ENCODE measurements at places on chromosomes 1 and 21. TPM values are rescaled to one million over a fixed set of nuclear protein-coding genes. Genes with fewer than 3 reads are reported as not detected.
A peak's percentile ranks its signal among the peaks of the same experiment; 100 is the strongest.

GRCh38 chr1:167722870-167723251 lies 1.1 kb downstream of the MPZL1 start:
- peaks cover 6% of the 10 kb centered on the region for H3K36me3 ChIP-seq
- peak overlapping the region; percentile 84 for H3K4me3 ChIP-seq
- H3K4me1 ChIP-seq, result peaks cover 53% of the 10 kb centered on the region
- H3K27me3 ChIP-seq, result no peaks in the 10 kb centered on the region

DNA sequence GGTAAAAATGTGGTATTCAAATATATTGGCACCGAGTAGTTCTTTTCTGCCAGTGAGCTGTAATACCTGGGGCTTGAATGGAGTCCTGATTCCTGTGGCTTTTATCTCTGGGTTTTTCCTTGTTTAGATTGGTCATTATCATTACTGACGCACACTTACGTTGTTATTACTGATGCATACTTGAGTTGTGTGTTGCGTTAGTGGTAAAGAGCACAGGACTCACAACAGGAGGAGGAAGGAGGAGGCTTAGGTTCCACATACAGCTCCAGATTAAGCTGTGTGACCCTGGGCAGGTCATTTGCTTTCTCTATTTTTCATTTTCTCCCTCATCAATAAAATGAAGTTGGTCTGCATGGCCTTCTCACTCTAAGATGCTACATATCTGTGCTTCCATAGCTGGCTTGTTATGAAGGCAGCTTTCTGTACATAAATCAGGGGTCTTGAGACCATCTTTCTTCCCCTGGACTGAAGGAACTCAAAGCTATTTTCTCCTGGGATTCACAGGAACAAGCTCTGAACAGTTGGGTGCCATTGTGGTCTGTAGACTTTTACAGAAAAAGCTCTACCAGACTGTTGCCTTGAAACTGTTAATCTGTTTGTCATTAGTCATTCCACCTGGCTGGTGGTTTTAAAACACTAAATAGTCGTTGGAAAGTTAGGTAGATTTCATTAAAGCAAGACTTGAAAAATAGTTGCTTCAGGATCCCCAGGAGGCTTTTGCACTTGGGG lies 5.6 kb downstream of the ARID1A start:
- DNase-seq, result no peak
- no peak overlapping the region for H3K27ac ChIP-seq
- H3K4me1 ChIP-seq, result peaks cover 17% of the 10 kb centered on the region

DNA sequence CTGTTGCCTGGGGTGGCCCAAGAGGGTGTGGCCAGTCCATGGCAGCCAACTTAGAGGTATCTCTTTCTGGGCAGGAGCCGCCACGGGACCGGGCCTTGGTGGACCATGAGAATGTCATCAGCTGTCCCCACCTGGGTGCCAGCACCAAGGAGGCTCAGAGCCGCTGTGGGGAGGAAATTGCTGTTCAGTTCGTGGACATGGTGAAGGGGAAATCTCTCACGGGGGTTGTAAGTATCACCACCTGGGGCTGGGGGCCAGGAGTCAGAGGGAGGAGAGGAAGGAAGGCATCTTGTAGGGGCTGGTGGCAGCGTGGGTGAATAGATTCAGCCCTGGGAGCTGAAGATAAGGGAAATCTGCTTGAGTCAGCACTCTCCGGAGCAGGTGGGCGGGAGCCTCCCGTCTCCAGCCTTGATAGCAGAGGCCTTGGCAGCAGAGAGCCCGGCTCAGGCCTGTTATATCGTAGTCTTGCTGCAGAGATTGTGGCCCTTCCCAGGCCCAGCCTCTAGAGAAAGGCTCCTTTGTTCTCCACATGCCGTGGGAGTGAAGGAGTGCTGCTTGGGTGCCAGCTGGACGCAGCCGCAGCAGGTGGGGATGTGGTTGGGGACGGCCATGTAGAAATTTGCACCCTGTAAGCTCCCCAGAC lies 25.4 kb downstream of the PHGDH start:
- H3K4me1 ChIP-seq, result peaks cover under 1% of the 10 kb centered on the region
- no peaks in the 10 kb centered on the region for H3K27me3 ChIP-seq
- H3K27ac ChIP-seq, result no peak overlapping the region
- peaks cover 35% of the 10 kb centered on the region for H3K36me3 ChIP-seq
- no peak overlapping the region for H3K4me3 ChIP-seq
- no peak for DNase-seq

The TCP10L gene
- total RNA-seq, result not detected

DNA sequence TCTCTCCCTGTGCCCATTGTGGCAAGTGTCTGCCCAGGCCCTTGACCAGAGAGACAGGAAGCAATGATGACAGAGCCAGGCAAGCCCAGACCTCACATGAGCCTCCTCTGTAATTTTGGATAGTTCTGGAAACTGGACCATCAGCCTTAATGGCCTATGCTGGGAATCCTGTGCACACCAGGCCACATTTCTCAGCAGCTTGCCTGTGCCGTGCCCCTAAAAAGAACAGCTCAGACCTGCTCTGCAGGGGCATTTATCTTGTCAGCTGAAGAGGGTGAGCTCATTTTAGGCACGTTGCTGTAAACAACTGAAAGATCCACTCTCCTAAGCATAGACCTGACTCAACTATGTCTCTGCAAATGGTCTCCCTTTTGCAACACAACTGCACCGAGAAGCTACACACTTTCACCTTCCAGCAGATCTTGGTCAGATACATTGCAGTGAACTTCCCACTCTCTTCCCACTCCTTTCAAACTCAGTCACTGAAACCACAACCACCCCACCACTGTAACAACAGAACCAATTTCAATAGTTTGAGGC lies 53.5 kb upstream of the BACH1 start:
- H3K4me1 ChIP-seq, result no peaks in the 10 kb centered on the region
- H3K36me3 ChIP-seq, result no peaks in the 10 kb centered on the region
- H3K4me3 ChIP-seq, result no peak overlapping the region
- no peak for DNase-seq

GRCh38 chr1:247469141-247469535 lies 11.2 kb upstream of the OR2B11 start:
- H3K4me3 ChIP-seq, result no peak overlapping the region
- H3K4me1 ChIP-seq, result no peaks in the 10 kb centered on the region
- H3K27ac ChIP-seq, result no peak overlapping the region
- H3K27me3 ChIP-seq, result no peaks in the 10 kb centered on the region
- DNase-seq, result no peak
- H3K36me3 ChIP-seq, result no peaks in the 10 kb centered on the region

The RSBN1 gene
- total RNA-seq, result 15.7 TPM

DNA sequence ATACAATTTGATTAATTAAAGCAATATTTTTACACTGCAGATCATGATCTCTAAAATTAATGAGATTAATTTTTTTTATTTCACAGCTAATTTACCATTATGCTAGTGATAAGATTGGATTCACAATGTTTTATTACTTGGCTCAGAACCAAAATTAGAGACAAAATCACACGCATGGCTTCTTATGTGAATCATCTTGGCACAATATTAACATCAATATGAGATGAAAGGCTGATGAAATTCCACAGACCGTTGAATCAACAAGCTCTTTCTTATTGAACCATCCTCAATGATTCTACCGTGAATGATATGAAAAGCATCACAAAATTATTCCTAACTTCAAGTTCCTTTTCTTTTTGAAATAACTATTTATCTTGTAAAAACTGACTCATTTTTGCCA lies 544.9 kb downstream of the KCNT2 start:
- DNase-seq, result peak; percentile 78
- no peak overlapping the region for H3K4me3 ChIP-seq
- peaks cover 7% of the 10 kb centered on the region for H3K4me1 ChIP-seq
- H3K27ac ChIP-seq, result no peak overlapping the region
- no peaks in the 10 kb centered on the region for H3K27me3 ChIP-seq

The SUSD4 gene
- 0.42 TPM for total RNA-seq

GRCh38 chr21:34004974-34005373 lies 68.4 kb upstream of the MRPS6 start:
- no peaks in the 10 kb centered on the region for H3K27me3 ChIP-seq
- H3K4me1 ChIP-seq, result no peaks in the 10 kb centered on the region
- no peak for DNase-seq
- no peaks in the 10 kb centered on the region for H3K36me3 ChIP-seq

DNA sequence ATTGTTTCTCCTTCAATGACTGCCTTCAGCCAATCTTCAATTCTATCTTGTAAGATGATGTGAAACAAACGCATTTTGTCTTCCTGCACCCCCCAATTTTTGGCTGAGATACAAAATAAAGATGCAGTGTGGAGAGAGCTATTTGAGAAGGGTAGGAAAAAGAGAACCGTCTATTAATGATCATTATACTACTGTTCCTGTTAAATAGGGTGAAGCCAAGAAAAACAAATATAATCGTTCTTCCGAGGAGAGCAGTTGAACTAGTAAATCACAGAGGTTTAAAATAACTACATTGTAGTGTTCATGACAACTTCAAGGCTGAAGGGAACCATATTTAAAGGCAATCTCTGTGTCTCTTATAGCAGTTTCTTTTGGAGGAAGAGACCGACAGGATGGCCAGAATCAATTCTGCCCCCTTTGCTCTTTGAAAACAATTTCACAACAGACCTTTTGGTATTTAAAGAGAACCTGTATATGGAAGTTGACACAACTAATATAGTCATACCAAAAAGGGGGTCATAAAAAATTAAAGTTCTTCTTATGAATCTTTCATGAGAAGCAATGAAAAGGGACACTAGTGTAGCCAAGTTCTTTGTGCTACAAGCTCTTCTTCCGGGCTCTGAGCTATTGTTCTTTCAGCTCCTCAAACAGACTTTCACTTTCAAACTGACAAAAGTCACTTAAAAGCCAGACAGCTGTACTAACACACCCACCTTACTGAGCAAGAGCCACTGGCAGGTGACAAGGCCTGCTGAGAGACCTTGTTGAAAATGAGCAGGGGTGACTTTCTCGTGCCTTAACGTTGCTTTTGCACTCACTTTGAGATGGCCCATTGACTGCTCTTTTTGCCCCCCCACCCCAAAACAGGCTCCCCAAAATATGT lies 30.9 kb downstream of the PROX1 start:
- H3K4me3 ChIP-seq, result no peak overlapping the region
- no peaks in the 10 kb centered on the region for H3K4me1 ChIP-seq
- DNase-seq, result no peak
- no peak overlapping the region for H3K27ac ChIP-seq

The PRKAB2 gene
- 35.1 TPM for total RNA-seq

GRCh38 chr1:173886746-173887611 lies 18.8 kb downstream of the ZBTB37 start:
- no peaks in the 10 kb centered on the region for H3K27me3 ChIP-seq
- no peak for DNase-seq
- no peak overlapping the region for H3K27ac ChIP-seq
- H3K36me3 ChIP-seq, result peaks cover 22% of the 10 kb centered on the region
- no peaks in the 10 kb centered on the region for H3K4me1 ChIP-seq

The SPRR2A gene
- 7.0 TPM for total RNA-seq

DNA sequence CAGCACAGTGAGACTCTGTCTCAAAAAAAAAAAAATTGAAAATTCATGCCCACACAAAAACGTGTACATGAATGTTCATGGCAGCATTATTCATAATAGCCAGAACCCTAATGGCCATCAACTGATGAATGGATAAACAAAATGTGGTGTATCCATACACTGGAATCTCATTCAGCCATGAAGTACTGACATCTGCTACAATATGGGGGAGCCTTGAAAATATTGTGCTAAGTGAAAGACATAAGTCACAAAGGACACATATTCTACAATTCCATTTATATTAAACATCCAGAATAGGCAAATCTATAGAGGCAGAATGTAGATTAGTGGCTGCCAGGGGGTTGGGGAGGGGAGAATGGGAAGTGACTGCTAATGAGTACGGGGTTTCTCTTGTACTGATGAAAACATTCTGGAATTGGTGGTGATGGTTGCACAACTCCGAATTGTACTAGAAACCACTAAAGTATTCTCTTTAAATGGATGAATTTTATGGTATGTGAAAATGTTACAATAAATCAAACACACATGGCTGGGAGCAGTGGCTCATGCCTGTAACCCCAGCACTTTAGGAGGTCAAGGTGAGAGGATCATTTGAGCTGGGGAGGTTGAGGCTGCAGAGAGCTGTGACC lies 33.0 kb upstream of the KCNN3 start:
- no peaks in the 10 kb centered on the region for H3K36me3 ChIP-seq
- DNase-seq, result no peak
- H3K27me3 ChIP-seq, result peaks cover 17% of the 10 kb centered on the region
- H3K4me1 ChIP-seq, result no peaks in the 10 kb centered on the region
- no peak overlapping the region for H3K27ac ChIP-seq

GRCh38 chr1:205505076-205505729 lies 734 bp downstream of the CDK18 start:
- peak overlapping the region; percentile 89 for H3K4me3 ChIP-seq
- peak overlapping the region; percentile 87 for H3K27ac ChIP-seq
- H3K4me1 ChIP-seq, result peaks cover 27% of the 10 kb centered on the region
- no peaks in the 10 kb centered on the region for H3K36me3 ChIP-seq
- peak; percentile 45 for DNase-seq
- no peaks in the 10 kb centered on the region for H3K27me3 ChIP-seq

GRCh38 chr1:27590917-27591508 lies 12.9 kb downstream of the AHDC1 start:
- peaks cover 7% of the 10 kb centered on the region for H3K36me3 ChIP-seq
- no peak for DNase-seq
- peaks cover 10% of the 10 kb centered on the region for H3K4me1 ChIP-seq
- no peak overlapping the region for H3K4me3 ChIP-seq
- H3K27me3 ChIP-seq, result no peaks in the 10 kb centered on the region
- no peak overlapping the region for H3K27ac ChIP-seq

- no peaks in the 10 kb centered on the region for H3K36me3 ChIP-seq
- peaks cover 16% of the 10 kb centered on the region for H3K27me3 ChIP-seq
- H3K4me1 ChIP-seq, result no peaks in the 10 kb centered on the region
- H3K4me3 ChIP-seq, result no peak overlapping the region
- no peak for DNase-seq
- no peak overlapping the region for H3K27ac ChIP-seq
Measured at GRCh38 chr1:18085387-18086074, 22.1 kb upstream of the IGSF21 start.

- no peak overlapping the region for H3K27ac ChIP-seq
- peaks cover 5% of the 10 kb centered on the region for H3K36me3 ChIP-seq
- no peak for DNase-seq
- no peaks in the 10 kb centered on the region for H3K27me3 ChIP-seq
- no peak overlapping the region for H3K4me3 ChIP-seq
- H3K4me1 ChIP-seq, result peaks cover 49% of the 10 kb centered on the region
Measured at GRCh38 chr1:206698011-206698410, 13.3 kb downstream of the MAPKAPK2 start.

DNA sequence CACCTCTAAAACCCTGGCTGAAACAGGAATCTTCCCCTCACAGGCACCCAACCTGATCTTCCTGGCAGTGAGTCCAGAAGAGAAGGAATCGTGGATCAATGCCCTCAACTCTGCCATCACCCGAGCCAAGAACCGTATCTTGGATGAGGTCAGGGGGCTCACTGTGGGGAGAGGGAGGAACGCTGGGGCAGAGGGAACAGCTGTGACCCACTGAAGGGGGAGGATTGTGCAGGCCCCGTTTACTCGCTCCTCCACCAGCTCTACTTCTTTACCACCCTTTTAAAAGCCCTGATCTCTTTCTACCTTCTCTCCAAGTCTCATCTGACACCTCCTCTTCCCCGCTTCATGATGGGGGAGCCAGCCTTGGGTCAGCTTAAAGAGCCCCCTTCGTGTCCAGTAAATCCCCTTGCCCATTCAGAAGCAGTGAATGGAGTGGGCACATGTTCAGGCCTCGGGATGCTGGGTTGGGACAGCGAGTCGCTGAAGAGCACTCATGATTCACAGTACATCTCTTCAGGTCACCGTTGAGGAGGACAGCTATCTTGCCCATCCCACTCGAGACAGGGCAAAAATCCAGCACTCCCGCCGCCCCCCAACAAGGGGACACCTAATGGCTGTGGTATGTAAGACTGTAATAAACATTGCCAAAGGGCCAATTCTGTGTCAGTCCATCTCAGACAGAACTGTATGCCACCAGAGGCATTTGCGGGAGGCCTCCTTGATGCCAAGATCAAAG lies 7.3 kb downstream of the PLEKHO1 start:
- DNase-seq, result no peak
- no peaks in the 10 kb centered on the region for H3K36me3 ChIP-seq
- H3K4me3 ChIP-seq, result no peak overlapping the region
- no peaks in the 10 kb centered on the region for H3K4me1 ChIP-seq
- no peak overlapping the region for H3K27ac ChIP-seq
